Spleen (tissue), 13 donors: ENCODE measurements at places on chromosomes 4 and X.

DNA sequence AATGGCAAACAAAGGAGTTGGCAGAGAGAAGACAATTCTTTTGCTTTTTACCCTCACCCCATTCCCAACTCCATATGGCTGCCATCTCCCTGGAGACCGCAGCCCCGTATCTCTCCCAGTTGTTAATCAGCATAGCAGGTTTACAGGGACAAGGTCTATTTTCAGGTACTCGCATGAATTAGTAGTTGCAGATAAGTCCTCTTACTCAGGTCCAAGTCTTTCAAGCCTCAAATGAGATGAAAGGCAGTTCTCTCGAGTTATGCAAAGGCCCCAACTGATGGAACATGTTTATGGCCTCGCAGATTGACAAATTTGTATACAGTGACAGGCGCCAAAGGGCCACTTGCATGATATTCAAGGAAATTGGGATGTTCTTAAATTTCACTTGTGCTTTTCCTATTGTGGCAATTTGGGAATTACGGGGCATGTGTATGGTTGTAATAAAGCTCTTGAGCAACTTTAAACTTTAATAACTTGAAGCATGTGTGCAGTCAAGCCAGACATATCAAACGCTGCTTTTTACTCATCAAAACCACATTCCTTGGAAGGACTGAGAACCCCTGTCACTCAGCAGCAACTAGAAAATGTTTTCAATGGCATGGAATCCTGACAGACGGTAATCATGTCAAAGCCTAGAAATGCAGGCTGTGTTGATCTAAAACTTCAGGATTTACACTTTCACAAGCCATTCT is 45.1 kb downstream of the KDR start:
- DNase-seq: no peak

- DNase-seq: peak; percentile 92
Measured at GRCh38 chrX:46573331-46573891, at the start of gene CHST7. Gene CHST7, plus strand, starts transcription at chrX:46573765. Its CDS starts 167 bp downstream, at chrX:46573932.

GRCh38 chr4:185966997-185967775 is 101.8 kb upstream of the TLR3 start:
- no peak for DNase-seq

DNA sequence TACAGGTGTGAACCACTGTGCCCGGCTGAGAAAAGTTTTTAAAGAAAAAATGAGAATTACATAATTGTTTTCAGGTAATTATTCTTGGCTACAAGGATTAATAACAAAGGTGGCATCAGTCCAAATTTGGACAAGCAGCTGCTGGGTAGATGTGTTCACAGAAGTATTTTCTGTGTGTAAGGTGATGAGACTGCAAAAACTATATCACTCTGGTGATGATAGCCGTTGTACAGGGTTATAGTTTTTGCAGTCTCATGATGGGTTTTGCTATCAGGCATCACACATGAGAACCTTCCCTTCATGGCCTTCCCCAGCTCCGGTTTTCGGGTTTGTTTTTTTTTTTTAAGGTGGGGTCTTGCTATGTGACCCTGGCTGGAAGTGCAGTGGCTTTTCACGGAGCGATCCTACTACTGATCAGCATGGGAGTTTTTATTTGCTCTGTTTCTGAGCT is 5.1 kb upstream of the SLC10A3 start:
- DNase-seq: no peak

GRCh38 chrX:15816886-15817285 is 26.6 kb downstream of the ZRSR2 start:
- DNase-seq: no peak

GRCh38 chr4:133154725-133155124 is 5.6 kb downstream of the PCDH10 start:
- DNase-seq: no peak

- no peak for DNase-seq
Measured at GRCh38 chr4:113285501-113285900, 236.0 kb downstream of the ANK2 start.

GRCh38 chrX:8346892-8347291 is 117.7 kb upstream of the VCX3B start:
- DNase-seq: no peak

GRCh38 chr4:113013751-113014150 is 35.7 kb upstream of the ANK2 start:
- DNase-seq: no peak

- no peak for DNase-seq
Measured at GRCh38 chr4:71377561-71377960, 38.7 kb downstream of the SLC4A4 start.

GRCh38 chr4:139691-140090 is 15.4 kb downstream of the ZNF718 start:
- no peak for DNase-seq

GRCh38 chrX:150234126-150234525 is 129.0 kb upstream of the MAMLD1 start:
- no peak for DNase-seq

DNA sequence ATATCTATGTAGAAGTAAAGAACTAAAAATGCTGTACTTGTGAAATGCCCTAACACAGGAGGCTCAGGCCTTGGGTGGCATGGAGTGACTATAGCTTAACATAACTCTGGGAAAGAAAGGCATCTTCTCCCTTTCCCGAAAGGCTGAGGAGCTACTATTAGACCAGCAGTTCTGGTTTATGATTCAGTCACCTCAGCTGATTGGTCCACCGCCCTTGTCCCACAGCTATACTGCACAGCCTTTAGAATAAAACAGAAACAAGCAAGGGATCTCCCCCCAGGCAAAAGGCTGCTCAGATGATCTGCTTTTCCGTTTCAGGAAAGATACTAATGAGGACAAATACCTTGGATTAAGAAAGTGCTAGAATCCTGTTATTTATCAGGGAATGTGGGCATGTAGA is 171.3 kb downstream of the SNCA start:
- no peak for DNase-seq

DNA sequence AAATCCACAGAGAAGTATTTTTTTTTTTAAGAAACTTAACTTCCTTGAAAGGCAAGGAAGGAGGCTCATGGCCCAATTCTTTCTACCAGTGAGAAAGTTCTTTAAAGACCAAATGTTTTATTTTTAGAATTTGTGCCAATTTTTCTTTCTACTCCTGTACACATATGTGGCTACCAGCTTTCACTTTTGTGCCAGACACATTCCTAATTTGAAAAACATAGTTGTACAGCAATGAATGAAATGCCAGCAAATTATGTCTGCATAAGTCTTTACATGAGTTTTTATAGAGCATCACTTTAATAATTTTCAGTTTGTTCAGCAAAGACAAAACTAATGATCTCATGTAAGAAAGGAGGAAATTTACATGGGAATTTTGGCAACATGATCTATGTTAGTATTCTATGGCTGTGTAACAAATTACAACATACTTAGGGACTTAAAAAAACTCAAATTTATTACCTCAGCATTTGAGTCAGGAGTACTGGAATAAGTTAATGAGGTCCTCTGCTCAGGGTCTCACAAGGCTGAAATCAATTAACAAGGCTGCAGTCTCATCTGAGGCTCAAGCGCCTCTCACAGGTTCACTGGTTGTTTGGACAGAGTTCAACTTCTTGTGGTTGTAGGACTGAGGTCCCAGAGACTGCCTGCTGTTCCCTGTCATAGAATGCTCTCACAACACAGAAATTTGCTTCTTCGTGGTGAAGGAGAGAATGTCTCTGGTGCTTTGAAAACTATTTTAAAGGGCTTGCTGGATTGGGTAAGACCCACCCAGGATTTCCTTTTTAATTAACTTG is 678.2 kb upstream of the FAM241A start:
- no peak for DNase-seq

GRCh38 chr4:150722908-150723362 is 141.0 kb downstream of the MAB21L2 start:
- no peak for DNase-seq

GRCh38 chrX:40005292-40006011 is 92.3 kb downstream of the BCOR start:
- DNase-seq: peak; percentile 72

DNA sequence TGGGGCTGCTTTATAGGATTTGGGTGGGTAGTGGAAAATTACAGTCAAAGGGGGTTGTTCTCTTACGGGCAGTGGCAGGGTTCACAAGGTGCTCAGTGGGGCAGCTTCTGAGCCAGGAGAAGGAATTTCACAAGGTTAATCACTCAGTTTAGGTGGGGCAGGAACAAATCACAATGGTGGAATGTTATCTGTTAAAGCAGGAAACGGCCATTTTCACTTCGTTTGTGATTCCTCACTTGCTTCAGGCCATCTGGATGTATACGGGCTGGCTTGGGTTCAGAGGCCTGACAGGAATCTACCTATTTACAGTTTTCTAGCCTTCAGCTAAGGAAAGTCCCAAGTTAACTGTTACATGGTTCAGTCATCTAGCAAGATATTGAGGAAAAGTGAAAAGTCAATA is 1003.5 kb downstream of the STPG2 start:
- DNase-seq: no peak

DNA sequence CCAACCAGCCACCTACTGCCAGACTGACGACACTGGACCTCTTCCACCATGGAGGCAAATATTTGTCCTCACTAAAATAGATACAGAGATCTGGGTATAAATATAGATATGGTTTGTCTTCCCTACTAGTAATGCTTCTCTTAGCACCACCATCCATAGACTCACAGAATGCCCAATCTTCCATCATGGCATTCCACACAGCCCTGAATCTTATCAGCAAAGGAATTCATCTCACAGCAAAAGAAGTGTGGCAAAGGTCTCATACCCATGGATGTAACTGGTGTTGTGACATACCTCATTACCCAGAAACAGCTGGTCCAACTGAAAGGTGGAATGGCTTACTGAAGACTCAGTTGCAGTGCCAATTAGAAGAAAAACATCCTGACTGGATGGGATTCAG is 47.2 kb upstream of the HS6ST2 start:
- DNase-seq: no peak

DNA sequence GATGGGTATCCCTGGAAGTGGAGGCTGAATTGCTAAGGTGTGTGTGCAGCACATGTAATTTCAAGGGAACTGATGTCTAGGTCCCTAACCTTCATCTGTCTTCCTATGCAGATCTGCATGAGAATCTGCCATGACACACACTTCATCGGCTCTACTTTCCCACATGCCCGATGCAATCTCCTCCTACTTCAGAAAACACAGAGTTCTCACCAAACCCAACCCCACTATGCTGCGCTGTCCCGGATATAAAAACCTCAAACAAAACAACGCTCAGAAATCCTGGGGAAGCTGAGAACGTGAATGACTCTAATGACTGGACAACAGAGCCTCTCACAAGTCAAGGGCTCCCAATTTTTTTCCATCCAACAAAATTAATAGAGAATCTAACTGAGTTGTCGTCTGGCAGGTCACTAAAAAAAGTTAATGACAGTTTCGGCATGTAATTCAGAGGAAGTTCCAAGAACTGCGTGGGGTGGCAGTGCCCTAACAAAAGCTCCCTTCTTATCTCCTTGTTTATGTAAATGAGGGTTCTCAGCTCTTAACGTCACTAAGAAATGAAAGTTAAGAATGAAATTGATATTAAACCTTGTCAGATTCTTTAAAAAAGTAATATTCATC is 39.0 kb downstream of the STX18 start:
- DNase-seq: no peak

DNA sequence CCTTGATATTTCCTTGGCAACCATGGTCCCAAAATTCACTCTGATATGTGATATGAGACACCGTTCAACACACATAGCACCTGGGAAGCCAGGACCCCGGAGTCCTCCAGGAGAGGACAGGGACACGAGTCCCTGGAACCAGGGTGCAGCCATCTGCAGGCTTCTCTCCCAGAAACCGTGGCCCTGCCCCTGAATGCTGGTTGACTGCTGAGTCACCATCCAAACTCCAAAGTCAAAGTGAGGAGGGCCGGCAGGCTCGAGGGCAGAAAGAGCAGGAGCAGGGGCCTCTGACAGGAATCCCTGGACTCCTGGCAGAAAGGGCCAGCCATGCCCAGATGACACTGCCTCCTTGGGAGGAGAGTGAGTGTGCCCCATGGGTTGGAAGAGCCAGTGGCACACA is 6.9 kb upstream of the PNMA6A start:
- DNase-seq: no peak

- DNase-seq: no peak
Measured at GRCh38 chrX:115333446-115333845, 43.9 kb downstream of the LUZP4 start.

DNA sequence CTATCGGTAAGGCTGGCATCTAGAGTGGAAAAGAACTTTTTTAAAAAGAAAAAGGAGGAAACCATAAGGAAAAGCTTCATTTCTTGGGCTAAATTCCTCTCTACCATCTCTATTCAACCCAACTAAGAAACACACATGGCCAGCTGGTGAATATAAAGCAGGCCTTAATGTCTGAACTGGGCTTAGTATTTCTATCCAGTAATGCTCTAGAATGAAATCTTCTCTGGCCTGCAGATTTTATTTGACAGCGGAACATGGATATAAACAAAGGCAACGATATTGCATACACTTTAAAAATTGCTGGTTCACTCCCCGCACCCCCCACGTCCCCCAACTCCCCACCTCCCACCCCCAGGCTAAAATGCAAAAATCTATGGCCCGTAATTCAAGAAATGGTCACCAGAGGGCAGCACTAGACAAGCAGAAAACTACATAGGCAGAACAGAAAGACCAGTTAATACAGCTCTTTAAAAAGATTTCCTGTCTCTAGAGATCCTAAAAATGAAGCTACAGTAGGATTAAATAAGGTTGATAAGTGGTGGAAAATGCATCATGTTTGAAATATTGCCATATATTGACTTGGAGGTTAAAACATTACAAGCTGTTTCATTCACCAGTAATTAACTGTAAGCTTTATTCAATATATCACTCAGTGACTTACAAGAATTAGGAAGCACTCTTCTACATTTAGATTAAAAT is 155.2 kb upstream of the GALNT7 start:
- no peak for DNase-seq

GRCh38 chrX:68846536-68846935 is 17.7 kb downstream of the EFNB1 start:
- DNase-seq: no peak

DNA sequence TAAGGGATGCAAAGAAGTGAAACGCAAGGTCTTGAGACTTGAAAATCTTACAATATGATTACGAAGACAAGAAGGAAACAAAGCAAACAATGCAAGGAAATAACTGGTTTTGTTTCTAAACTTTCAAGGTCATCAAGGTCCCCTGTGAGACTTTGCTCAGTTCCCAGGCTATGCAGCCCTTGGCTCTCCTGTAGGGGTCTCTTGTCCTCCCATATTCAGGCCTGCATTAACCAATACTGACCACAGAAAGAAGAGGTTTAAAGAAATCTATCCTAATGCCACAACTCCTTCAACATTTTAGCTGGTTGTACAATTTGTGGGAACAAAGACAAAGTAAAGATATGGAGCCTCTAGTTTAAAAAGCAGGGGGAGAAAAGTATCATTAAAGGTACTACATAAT is 209.2 kb downstream of the LHFPL1 start:
- no peak for DNase-seq
